ENCODE measurements at places on chromosomes 1 and 21.

- DNase-seq = no peak
These were observed 547.4 kb downstream of the LTN1 start for GRCh38 chr21:28445141-28445830.

GRCh38 chr1:85692730-85693314, 15.4 kb downstream of the ZNHIT6 start:
- no peak for DNase-seq

DNA sequence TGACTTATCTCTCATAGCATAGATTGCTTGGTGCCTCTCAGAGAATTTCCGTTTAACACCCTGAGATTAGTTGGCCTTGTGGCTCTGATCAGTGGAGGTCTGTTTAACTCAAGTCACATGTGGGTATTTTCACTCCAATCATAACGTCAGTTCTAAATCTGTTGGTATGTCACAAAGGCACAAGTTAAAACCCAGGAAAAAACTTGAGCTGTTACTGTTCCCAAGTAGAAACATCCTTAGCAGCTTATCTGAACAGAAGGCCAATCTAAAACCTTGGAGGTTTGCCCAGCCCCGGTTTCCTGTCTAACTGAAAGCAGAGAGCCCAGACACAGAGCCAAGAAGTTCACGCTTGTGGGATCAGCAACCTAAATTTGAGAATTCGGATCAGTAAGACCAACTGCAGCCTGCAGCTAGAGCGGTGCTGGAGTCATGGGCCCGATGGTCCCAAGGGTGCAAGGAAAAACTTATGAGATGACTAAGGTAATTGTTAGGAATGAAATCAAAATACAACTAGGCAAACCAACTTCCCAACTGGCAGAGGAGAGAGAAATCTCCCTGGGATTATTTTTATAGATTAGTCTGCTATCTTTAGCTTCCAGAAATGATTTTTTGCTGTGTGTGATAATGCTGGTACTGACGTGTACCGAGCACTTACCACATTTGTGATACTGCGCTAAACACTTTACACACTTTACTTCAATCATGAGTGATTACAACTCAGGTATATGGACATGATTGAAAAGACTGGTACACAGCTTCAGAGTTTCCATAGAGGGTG, 90.2 kb upstream of the C1orf21 start:
- DNase-seq = no peak

DNA sequence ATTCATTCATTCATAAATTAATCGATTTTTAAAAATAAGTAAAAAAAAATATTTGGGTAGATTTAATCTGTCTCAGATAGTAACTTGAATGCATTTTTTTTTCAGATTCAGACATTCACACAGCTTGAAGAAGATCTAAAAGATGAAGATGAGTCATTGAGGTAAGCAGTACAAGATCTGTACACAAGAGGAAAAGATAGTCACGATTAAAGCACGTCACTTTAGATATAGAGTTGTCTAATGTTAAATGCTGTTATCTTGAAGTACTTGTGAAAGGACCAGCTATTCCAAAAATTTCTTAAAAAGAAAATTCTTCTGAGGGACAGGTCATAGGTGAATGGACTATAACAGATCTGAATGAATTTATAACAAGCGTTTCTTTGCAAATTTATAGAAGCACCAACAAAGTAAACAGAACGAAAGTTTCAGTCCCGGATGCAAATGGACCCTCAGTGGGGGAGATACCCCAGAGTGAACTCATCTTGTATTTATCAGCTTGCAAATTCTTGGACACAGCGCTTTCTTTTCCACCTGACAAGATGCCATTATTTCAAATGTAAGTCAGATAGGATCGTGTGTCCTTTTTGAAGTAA, 31.2 kb upstream of the MORC3 start:
- no peak for DNase-seq

- no peak for DNase-seq
These were observed 7.6 kb upstream of the PIK3C2B start for GRCh38 chr1:204502241-204502640.

- DNase-seq = no peak
These were observed 87.6 kb downstream of the GFI1 start for GRCh38 chr1:92399076-92399475.

DNA sequence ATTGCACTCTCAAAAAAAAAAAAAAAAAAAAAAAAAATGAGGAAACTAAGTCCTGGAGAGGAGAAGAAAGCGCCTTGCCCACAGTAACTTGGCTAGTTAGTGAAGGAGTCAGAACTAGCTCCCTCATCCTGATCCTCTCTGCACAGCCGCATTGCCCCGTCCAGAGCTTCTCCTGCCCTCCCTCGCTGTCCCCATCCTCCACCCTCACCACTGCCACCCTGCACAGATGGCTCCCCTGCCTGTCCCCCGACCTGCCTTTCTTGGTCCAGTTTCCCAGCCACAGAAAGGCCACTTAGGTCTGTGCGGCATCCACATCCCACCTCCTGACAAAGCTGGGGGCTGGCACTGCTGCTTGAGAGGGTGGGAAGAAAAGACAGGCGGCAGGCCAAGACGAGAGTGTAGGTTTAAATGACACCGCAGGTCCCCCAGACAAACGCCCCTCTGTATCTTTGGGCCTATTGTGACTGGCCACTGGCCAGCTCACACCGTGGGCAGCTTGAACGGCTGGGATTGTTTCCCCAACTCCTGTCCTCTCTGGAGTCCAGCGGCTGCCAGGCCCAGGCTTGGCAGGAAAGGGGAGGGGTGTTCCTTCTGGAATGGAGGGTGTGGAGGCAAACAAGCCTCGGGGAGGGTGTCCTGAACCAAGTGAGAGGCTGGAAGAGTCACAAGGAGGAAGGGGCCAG, 20.2 kb downstream of the NCMAP start:
- no peak for DNase-seq

DNA sequence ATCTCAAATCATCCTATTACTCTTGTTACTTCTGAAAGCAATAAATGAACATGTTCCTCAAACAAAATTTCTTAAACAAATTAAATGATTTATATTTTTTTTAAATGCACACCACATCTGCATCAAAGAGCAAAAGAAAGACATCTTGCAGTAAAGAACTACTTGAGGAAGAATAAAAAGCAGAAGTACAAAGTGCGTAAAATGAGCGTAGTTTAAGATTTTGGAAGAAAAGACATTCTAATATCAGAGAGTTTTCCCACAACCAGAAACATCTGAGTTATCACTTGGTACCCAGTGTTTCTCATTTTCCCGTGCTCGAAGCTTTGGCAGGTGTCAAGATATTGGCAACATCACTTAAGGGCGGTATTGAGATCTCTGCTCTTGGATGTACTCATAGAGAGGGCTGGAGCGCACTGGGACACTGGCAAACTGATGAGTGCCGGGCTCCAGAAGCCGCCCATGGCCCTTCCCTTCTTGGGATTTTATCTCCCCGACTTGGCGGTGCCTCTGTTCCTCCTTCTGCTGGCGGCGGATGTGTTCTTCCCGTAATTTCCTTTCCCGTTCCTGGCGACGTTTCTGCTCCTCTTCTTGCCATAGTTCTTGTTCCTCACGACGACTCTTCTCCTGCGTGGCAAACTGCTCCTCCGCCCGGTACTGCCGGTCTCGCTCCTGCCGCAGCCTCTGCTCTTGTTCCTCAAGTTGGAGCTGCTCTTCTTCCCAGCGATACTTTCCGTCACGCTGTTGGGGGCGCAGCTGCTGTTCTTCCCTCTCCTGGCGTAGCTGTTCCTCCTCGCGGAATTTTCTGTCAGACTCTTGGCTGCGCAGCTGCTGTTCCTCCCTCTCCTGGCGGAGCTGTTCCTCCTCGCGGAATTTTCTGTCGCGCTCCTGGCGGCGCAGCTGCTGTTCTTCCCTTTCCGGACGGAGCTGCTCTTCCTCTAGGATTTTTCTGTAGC, 7.9 kb downstream of the TCHH start:
- DNase-seq = no peak

- no peak for DNase-seq
These were observed 7.6 kb downstream of the PADI4 start for GRCh38 chr1:17315542-17316130.

DNA sequence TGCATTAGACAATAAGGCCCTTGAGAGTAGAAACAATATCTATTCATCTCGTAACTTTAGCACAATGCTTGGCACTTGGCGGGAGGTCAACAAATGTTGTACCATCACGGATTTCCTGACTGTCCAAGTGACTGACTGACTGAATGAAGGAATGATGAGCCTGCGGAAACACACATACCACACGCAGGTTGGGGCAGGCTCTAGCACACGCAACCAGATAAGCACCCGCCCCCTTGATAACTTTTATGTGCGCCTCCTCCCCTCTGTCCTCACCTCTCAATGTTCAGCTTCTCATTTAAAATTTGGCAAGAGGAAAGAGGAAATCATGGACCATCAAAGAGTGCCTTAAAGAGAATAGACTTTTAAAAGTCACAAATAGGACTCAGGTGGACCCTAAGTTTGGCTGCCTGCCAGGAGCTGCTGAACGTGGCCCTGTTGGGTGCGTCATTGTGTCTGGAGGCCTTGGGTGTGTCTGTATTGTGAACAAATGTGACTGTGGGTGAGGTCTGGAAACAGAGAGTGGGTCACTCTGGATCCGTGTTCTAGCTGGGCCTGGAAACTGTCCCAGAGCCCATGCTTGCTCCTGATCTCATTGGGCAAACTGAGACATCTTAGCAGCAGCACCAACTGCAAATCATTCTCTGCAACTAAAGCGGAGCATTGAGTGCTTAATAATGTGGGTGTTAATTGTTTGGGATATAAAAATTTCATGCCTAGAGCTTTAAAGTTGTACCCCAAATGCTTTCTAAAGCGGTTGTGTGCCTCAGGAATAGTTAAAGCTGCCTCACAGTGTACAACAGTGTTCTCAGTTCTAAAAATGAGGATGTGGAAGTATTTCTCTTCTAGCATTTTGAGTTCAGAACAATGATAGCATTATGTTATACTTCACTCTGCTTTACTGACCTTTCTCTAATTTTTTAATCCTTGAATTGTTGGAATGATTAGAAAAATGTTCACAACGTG, 47.6 kb upstream of the ABCG1 start:
- no peak for DNase-seq

GRCh38 chr1:116765962-116766361, 11.7 kb downstream of the CD2 start:
- no peak for DNase-seq

- DNase-seq = no peak
These were observed 2.2 kb upstream of the LIX1L start for GRCh38 chr1:145959957-145960467.

- DNase-seq = no peak
These were observed 78.8 kb upstream of the CD1D start for GRCh38 chr1:158101927-158102326.

DNA sequence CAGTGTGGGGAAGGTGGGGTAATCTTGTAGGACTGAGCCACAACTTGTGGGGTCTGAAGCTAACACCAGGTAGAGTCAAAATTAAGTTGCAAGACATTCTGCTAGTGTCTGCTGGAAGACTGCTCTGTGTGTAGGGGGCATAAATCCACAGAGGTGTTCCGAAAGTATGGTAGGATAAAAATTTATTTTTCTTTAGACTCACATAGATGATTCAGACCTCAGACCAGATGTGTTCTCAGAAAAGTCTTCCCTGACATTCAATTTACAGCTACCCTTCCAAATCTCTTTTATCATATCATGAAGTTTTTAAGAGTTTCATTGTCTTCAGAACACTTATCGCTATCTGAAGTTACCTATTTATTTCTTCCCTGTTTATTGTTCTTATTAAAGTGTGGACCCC, 21.3 kb downstream of the DUSP10 start:
- DNase-seq = no peak

- no peak for DNase-seq
These were observed 940 bp downstream of the SOX13 start for GRCh38 chr1:204073837-204074273.

DNA sequence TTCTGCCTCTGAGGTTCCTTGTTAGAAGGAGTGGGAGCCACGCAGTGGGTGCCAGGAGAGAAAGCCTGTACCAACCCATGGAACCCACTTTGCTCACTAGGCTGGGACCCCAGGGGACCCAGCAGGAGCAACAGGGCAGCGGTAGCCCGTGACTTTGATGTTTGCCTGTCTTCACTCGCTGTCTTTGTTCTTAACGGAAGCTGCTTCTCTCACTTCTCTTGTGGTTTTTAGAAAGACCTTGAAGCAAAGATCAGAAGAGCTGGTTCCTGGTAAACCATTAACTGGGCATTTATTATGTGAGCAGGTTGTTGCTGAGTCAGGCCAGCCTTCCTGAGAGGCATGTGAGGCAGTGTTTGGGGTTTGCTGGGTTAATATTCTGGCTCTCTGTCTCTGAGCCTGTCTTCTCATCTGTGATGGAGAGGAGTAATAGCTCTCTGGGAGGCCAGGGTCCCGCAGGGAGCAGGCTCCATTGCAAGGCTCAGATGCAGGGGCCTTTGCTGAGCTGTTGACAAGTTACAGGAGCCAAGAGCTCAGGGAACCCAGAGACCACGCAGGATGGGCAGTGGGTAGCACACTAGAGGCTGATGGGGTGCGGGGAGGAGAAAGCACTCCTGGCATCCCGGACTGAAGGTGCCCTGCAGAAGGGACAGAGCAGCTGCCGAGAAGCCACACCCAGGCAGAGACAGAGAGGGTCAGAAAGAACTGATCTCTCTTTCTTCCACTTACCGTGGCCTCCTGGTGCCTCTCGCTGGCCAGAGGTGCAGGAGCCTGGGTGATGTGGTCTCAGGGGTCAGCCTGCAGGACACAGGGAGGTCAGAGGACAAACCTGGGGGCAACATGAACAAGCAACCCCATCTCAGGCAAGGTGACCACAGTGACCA, 367.5 kb upstream of the C1orf174 start:
- no peak for DNase-seq

DNA sequence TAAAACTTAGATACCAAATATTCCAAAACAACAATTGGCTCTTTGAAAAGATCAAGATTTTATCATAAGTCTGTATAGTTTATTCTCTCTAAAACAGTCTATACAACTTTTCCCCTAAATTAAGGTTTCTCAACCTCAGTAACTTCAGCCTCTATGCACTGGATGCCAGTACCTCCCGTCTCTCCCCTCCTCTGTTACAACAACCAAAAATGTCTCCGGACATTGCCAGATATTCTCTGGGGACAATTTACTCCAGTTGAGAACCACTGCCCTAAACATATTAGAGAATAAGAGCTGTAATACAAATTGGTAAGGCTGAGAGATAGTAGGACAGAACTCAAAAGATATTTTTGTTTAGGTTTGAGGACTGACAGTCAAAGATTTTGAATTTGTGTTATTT, 71.6 kb downstream of the TMEM200B start:
- no peak for DNase-seq
